ENCODE measurements at places on chromosomes 16 and 17.
A peak's percentile ranks its signal among the peaks of the same experiment; 100 is the strongest.

DNA sequence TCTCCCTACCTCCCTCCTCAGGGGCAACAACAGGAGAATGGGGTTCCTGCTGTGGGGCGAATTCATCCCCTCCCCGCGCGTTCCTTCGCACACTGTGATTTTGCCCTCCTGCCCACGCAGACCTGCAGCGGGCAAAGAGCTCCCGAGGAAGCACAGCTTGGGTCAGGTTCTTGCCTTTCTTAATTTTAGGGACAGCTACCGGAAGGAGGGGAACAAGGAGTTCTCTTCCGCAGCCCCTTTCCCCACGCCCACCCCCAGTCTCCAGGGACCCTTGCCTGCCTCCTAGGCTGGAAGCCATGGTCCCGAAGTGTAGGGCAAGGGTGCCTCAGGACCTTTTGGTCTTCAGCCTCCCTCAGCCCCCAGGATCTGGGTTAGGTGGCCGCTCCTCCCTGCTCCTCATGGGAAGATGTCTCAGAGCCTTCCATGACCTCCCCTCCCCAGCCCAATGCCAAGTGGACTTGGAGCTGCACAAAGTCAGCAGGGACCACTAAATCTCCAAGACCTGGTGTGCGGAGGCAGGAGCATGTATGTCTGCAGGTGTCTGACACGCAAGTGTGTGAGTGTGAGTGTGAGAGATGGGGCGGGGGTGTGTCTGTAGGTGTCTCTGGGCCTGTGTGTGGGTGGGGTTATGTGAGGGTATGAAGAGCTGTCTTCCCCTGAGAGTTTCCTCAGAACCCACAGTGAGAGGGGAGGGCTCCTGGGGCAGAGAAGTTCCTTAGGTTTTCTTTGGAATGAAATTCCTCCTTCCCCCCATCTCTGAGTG, 5.9 kb upstream of the LASP1NB start:
- no peak for DNase-seq

DNA sequence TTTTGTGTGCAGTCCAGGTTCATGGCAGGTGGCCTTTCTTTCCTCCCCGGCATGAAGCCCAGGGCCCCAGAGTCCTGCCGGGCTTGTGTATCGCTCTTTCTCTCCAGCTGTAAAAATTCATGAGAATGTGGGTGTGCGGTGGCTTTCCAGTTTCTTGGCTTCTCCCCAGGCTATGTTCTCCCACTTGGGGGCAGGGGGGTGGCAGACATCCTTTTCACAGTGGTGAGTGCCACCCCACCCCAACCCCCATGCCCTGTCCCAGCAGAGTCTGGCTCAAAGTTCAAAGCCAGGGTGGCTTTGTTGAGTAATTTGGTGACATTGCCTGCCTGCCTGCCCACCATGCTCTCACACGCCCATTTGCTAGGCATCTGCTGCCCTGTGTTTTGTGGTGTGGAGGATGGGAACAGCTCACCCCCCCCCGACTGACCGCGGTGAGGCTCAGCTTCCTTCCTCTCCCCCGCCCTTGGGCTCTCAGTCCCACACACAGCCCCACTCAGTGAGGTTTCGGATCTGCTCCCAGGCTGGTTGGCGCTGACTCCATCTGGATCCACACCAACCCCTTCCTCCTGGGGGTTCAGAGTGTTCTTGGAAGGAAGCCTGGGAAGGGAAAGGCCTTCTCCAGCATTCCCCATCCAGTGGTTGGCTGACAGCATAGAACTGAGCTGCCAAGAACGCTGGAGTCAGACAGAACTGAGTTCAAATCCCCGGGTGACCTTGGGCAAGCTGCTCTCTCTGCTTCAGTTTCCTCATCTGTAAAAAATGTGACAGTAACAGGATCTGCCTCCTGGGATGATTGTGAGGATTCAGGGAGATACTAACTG, 36.0 kb downstream of the CHD9 start:
- DNase-seq = peak; percentile 78

DNA sequence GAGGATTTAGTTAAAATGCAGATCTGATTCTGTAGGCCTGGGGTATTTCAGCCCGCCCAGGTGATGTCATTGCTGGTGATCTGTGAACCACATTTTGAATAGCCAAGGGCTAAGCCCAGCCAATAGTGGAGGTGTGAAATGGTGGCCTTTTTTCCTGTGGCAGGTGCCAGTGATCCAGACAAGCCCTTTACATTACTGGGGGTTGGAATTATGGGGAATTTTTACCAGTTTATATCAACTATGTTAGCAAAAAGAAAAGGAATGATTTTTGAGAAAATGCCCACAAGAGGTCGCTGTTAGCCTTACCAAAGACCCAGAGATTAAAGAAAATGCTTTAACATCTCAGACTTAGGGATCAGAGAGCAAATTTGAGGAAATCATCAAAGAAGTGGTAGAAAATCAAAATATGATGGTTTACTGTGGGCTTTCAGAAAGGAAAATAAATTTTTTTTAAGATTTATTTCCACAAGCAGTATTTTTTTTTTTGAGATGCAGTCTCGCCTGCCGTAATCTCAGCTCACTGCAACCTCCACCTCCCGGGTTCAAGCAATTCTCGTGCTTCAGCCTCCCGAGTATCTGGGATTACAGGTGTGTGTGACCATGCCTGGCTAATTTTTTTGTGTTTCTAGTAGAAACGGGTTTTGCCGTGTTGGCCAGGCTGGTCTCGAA, 3.9 kb downstream of the VPS35L start:
- peak; percentile 74 for DNase-seq

DNA sequence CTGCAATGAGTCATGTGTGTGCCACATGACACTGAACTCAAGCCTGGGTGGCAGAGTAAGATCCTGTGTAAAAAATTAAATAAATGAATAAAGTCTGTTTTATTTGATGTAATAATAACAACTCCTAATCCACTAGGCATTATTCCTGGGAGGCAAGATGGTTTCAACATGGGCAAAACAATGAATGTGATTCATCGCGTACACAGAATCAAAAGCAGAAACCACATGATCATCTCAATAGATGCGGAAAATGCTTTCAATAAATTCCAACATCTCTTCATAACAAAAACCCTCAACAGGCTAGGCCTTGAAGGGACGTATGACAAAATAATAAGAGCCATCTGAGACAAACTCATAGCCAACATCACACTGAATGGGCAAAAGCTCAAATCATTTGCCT, 195.4 kb downstream of the CDH11 start:
- no peak for DNase-seq

DNA sequence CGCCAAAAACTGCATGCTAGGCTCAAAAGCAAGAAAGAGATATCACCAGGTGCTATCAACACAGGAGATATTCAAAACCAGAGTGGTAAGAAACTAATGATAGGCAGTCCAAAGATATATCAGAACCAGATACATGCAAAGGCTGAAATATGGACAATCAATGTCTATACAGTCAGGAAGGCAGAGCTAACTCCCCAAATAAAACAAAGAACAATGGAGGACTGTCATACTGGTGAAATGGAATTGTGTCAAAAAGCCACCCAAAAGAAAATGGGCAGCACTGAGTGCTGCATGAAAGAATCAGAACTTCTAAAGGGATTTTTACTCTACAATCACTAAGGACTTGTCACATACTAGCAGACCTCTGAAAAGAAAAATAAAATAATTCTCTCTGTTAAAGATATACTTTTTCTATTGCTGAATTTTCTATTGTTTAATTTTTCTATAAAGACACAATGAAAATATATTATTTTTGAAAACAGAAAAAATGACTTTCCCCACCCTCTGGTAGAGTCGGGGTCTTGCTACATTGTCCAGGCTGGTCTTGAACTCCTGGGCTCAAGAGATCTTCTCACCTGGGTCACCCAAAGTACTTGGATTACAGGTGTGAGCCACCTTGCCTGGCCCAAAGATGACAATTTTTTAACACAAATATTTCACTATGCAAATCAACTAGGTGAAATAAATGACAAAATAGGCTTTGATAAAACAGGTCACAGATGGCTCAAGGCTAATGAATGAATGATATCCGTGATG, 98.2 kb downstream of the USP32 start:
- DNase-seq = no peak

- no peak for DNase-seq
Measured at GRCh38 chr16:82684256-82684655, 57.5 kb downstream of the CDH13 start.

DNA sequence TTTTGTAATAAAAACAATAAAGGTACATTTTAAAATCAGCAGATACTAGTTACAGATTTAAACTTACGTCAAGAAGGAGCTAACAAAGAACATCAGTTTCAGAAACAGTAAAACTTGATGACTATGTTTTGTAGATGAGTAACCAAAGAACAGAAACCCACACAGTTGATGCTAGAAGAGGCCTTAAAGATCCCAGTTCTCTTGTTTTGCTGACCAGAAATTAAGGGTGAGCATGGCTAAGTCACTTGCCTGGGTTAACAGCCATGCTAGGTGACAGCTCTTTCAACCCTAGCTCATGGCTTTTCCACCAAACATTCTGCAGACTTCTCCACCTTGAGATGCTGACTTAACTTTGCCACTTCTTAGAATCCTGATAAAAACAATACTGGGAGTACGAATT, 26.4 kb downstream of the STX8 start:
- no peak for DNase-seq

- no peak for DNase-seq
Measured at GRCh38 chr17:20784100-20784665, 204.7 kb downstream of the CDRT15L2 start.

DNA sequence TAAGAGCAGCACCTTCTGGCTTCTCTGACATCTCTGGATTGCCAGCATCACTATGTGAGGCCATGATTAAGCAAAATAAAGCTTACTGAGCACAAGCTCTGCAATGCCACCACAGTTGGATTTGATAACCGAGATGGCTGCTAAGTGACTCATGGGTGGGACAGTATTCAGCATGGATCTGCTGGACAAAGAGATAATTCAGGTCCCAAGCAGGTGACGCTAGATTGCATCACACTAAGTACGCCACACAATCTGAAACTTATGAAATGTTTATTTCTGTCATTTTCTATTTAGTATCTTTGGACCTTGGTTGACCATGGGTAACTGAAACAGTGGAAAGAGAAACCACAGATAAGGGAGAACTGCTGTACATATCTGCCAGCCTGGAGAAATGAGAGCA, 27.4 kb downstream of the CDRT15 start:
- DNase-seq = no peak

DNA sequence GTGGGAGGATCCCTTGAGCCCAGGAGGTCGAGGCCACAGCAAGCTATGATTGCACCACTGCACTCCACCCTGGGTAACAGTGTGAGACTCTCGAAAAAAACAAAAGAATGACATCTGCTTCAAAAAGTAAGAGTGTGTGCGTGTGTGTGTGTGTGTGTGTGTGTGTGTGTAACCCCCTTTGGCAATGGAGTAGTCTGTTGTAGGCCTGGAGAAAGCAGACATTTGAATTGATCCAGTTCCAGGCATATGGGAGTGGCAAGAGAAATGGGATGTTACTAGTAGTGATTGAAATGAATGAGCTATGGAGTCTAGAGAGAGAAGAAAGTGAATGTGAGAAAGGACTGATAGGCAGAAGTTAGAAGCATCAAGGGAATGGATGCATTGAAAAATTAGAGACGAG, 9.9 kb downstream of the CASC3 start:
- no peak for DNase-seq

DNA sequence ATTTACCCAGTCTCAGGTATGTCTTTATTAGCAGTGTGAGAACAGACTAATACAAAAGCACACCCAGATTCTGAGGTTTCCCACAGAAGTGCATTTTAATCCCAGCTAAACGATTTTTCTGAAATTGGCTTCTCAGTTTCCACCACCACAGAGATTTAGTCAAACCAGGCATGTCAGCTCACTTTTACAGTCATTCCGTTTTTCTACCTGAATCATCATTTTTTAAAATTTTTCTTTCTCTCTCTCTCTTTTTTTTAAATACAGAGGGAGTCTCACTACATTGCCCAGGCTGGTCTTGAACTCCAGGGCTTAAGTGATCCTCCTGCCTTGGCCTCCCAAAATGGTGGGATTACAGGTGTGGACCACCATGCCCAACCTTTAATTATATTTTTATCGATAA, 389.1 kb downstream of the HAPSTR1 start:
- DNase-seq = no peak

GRCh38 chr16:67942510-67943255, 1.2 kb downstream of the LCAT start:
- DNase-seq = no peak

- no peak for DNase-seq
Measured at GRCh38 chr16:89117975-89118289, 24.3 kb downstream of the ACSF3 start.

DNA sequence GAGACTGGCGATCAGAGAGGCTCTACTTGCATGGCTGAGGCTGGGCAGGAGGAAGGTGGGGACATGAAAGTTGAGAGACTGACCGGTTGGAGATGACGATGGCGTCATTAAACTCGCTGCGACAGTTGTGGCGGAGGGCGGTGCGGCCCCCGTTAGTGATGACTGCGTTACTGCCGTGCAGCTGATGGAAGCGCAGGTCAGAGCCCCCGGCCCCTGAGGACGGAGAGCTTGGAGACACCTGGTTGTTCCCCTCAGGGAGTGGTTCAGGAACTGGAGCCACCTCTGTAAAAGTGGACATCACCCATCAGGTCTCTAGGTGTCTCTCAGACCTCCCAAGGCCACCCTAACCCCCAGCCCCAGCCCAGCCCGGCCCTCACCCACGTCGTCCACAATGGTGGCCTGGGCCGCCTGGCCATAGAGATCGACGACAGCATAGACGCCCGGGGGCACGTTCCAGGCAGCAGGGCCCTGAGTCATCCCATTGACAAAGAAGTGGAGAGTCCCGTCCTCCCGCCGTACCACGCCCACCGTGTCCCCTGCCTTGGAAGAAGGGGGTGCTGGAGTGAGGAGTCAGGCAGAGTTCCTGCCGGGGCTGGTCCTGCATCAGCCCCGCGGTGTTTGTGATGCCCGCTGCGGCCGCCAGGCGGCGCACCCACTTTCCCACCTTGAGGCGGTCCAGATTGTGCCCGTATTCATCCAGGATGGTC, 5.3 kb downstream of the NEURL4 start:
- DNase-seq = peak; percentile 69
